ENCODE measurements at places on chromosomes 11 and 22.

GRCh38 chr11:7154881-7155361 is 66.1 kb downstream of the RBMXL2 start:
- DNase-seq, result peak; percentile 44

DNA sequence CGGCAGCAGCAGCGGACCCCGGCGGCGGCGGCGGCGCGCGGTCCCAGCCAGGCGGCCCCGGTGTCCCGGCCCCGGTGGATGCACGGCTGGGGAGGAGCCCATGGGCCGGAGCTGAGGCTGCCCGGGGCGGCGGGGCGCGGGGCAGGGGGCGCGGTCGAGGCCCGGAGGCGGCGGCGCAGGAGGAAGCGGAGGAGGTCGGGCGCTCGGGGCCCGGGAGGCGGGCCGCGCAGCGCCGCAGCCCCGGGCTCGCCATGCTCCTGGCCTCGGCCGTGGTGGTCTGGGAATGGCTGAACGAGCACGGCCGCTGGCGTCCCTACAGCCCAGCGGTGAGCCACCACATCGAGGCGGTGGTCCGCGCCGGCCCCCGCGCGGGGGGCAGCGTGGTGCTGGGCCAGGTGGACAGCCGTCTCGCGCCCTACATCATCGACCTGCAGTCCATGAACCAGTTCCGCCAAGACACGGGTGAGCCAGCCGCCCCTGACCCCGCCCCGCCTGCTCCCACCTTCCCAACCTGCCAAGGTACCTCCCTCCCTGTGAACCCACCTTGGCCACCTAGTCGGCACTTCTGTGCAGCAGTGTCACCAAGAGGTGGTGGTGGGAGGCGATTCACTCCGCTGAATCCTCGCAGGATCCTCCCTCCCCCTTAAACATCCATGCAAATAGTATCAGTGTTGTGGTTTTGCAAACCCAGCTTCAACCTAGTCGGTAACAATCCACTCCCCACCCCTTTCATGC is 580 bp downstream of the DTX4 start:
- no peak for DNase-seq

GRCh38 chr22:39237318-39238100 is 7.3 kb downstream of the PDGFB start:
- DNase-seq, result no peak

DNA sequence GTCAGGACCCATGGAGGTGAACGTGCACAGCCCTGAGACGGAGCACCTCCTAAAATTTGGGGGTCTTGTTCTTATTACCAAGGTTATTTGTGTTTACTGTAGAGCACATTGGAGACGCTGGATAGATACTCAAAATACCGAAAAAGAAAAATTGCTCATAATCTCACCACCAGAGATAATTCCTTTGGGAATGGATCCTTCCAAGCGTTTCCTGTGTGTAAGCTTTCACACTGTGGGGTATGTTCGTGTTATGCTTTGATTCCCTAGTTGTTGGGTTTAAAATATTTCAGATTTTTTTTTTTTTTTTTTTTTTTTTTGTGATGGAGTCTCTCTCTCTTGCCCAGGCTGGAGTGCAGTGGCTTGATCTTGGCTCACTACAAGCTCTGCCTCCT is 14.1 kb upstream of the MRGPRD start:
- no peak for DNase-seq

DNA sequence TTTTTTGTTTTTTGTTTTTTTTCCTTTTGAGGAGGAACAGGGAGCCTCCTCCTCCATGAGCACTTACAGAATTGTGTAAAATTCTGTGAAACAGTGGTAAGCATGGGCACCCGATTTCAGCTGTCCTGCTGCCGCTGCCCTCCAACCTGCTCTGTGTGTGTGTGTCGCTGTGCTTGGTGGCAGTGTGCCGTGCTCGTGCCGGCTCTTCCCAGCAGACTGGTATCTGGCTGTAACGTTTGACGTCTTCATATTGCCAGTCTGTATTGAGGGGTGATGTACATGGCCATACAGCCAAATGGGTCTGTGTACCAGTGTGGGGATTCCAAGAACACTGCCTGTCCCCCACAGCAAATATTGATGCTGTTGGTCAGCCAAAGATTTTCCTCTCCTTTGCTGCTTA is 97.1 kb downstream of the CWC15 start:
- no peak for DNase-seq

- no peak for DNase-seq
Measured at GRCh38 chr11:46677991-46678740, 22.3 kb downstream of the ARHGAP1 start.

- no peak for DNase-seq
Measured at GRCh38 chr11:36365907-36366306, 69.8 kb downstream of the PRR5L start.

- DNase-seq, result peak; percentile 43
Measured at GRCh38 chr11:118623269-118623655, 15.8 kb downstream of the PHLDB1 start.

GRCh38 chr22:45966895-45967365 is 10.0 kb downstream of the WNT7B start:
- DNase-seq, result no peak

DNA sequence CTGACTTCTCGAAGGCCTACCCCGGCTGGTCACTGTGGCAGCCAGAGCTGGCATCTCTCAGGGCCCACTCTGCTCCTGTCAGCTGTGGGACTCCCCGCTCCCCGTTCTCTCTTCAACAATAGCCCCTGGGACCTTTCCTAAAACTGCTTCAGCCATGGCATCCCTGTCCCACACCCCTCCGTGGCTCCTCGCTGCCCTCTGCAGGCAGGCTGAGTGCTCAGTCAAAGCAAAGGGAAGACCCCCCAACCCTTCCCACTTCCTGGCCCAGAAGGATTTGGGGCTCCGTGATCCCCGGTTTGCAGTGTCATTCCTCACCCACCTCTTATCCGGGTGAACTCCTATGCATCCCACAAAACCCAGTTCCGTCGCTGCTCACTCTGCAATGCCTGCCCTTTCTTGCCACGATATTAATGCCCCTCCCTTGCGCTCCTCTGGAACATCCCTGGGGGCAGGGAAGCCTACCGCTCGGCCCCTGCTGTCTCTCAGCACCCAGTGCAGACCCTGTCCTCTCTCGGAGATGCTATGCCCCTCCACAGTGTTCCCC is 1.6 kb upstream of the TH start:
- no peak for DNase-seq

GRCh38 chr11:12114193-12115033 is 4.0 kb downstream of the MICAL2 start:
- no peak for DNase-seq

GRCh38 chr11:61659413-61660196 is 20.6 kb upstream of the DAGLA start:
- no peak for DNase-seq

GRCh38 chr22:37267661-37268413 is 14.5 kb upstream of the CYTH4 start:
- DNase-seq, result no peak

- DNase-seq, result no peak
Measured at GRCh38 chr11:6328321-6328720, 8.0 kb upstream of the CAVIN3 start.

DNA sequence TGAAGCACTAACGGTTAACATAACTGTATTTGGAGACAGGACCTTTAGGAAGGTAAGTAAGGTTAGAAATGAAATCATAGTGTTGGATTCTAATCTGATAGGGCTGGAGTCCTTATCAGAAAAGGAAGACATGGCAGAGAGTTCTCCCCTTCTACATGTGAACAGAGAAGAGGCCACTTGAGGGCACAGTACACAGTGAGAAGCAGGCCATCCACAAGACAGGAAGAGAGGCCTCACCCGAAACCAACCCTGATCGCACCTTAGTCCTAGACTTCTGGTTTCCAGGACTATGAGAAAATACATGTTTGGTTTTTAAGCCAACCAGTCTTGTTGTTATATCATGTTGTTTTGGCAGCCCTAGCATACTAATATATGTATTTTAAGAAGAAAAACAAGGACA is 170.0 kb downstream of the LRRC4C start:
- DNase-seq, result no peak

DNA sequence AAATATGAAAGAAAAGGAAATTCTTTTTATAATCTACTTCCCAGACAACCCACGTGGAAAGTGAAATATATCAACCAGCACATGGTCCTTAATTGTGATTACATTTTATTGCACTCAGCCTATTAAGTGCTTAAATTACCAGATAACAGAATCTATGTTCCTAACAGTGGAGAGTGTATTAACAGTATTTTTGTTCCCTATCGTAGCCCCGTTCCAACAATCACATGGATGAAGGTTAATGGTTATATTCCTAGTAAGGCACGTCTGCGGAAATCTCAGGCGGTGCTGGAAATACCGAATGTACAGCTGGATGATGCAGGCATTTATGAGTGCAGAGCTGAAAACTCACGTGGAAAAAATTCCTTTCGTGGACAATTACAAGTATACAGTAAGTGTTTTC is 626.1 kb upstream of the ARHGAP42 start:
- no peak for DNase-seq

DNA sequence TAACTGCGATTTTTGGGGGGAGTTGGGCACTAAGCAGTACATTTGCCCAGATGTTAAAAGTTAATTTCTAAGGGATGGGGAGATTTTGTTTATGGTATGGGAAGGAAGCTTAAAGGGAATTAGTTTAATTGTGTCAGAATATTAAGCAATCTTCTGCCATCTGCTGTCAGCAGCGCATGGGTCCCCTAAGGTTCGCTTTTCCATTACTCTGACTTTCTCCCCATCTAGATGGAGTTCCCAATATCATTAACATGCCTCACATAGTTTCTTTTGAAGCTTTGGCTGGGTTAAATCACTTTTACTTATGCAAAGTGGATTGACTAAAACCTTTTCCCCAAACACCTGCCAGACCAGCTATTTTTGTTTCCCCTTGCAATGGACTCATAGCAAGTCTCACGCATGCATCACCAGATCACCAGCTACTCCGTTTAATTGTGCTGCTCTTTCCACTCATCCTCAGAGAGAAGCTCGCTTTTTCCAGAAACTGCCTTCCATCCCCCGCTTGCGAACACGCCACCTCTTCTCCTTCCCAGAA is 172.7 kb downstream of the FAT3 start:
- no peak for DNase-seq

- DNase-seq, result peak; percentile 67
Measured at GRCh38 chr11:123430721-123431497, 840 bp downstream of the GRAMD1B start.

DNA sequence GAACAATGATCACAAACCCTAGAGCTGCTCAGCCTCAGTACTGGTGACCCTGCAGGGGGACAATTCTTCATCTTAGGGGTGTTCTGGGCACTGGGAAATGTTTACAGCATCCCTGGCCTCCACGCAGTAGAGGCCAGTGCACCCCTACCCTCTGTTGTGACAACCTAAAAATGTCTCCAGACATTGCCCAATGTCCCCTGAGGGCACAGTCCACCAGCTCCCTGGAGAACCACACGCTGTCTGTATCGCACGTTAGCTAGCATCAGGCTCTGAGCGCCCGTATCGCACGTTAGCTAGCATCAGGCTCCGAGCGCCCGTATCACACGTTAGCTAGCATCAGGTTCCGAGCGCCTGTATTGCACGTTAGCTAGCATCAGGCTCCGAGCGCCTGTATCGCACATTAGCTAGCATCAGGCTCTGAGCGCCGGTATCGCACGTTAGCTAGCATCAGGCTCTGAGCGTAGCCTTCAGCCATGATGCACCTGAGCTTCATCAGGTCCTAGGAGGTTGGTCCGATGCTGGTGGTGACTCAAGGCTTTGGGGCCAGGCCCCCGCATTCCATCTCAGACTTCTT is 111.1 kb upstream of the ANO1 start:
- no peak for DNase-seq

- no peak for DNase-seq
Measured at GRCh38 chr11:65401073-65401802, 14.8 kb downstream of the FRMD8 start.

GRCh38 chr22:29396126-29396525 is 7.8 kb upstream of the AP1B1 start:
- no peak for DNase-seq

- DNase-seq, result no peak
Measured at GRCh38 chr11:15586741-15587473, 472.2 kb downstream of the INSC start.

DNA sequence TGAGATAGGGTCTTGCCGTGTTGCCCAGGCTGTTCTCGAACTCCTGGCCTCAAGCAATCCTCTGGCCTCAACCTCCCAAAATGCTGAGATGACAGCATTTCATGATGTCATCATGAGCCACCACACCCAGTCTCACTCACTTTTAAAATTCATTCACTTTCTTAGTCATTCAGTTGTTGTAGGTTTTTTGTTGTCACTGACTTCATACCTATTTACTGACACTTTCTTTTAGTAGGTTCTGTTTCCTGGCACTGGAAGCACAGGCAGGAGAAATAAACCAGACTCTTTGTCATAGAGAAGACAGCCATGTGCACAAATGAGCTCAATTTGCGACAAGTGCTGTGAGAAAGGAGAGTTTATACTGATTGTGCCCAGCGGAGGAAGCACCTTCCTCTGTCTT is 10.5 kb downstream of the ART5 start:
- no peak for DNase-seq

DNA sequence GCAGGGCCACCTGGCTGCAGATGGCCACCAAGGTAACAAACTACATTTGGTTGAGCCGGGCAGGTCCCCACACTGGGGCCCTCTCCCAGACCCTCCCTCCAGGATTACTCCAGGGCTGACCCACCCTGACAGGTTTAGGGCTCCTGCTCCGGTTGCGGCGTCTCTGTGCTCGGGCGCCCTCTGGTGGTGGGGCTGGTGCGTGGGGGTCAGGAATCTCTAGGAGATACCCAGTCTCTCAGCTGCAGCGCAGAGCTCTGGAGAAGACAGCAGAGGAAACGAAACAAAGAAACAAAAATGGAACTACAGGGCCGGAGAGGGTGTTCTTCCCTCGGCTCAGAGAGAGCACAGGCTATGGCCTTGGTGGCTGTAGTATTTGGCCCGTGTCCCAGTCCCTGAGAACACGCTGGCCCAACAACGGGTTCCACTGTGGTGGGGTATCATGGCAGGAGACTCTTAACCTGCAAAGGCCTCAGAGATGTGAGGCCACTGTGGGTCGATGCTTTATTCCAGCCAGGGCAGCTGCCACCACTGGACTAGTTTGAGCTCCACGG is 2.4 kb downstream of the C11orf96 start:
- no peak for DNase-seq

All from fibroblast of skin of right biceps (primary cell).